ENCODE measurements at places on chromosomes 3 and 15.

- no peak for DNase-seq
These were observed 343.0 kb downstream of the PLOD2 start for GRCh38 chr3:145817870-145818483.

DNA sequence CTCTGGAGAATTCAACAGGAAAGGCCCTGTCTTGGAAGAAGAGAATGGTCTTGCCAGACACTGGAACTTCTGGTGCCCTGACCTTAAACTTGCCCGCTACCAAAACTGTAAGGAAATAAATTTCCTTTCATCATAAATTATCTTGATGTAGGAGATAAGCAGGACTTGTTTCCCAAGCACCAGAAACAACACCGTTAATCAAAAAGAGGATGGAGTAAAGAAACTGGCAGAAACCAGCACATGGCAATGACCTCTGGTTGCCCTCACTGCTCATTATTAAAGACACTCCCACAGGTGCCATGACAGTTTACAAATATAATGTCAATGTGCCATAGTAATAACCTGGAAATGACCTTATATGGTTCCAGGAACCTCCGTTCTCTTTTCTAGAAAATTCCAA lies 426.1 kb downstream of the EDEM1 start:
- DNase-seq = no peak

DNA sequence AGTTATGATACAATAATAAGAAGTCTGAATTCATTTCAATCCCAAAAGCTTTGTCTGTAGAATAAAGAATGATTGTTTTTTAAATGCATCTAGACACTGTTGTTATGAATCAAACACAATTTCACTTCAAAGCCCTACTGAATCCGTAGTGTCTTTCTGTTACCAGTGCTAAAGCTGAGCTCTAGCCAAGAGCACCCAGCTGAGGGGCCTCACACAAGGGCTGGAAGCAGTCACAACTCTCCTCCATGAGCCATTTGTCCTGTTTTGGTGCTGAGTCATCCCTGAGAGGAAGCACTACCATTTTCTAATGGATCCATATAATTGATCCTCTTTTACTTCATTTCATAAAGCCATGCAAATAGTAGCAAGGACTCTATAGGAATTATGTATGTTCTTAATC lies 158.2 kb upstream of the ANKRD28 start:
- DNase-seq = peak; percentile 37

DNA sequence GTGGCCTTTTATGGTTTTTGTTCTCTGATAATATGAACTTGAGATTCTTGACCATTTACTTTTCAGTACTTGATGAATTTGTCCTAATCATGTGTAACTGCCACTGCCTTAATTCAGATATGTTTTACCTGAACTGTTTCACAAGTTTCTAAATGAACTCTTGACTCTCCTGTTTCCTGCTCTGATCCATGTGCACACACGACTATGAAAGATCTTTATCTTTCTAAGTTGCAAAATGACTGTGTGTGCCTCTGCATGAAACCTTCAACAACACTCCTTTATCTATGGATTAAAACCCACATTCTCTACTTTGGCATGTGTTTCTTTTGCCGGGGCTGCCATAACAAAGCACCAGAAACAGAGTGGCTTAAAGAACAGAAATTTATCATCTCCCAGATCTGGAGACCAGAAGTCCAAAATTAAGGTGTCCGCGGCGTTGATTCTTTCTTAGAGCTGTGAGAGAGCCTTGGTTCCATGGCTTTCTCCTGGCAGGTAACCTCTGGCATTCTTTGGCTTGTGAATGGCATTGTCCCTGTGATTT lies 275.0 kb downstream of the ADAMTSL3 start:
- no peak for DNase-seq

DNA sequence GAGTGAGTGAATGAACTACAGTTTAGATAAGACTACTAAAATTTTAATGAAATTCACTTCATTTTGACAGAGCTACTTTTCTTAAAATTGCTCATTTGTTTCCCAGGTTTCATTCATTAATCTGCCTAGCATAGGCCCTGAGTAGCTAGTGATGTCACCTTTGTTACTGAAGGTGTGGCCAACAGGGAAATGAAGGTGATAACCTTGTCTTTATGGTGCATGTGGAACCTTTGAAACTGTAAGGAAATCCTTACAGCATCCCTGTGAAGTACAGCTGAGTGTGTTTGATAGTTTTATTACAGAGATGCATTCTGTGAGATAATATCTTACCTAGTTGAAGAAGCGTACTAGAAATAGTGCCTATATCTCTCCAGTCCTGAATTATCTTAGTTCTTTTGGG lies 112.9 kb downstream of the AKAP13 start:
- DNase-seq = no peak

- no peak for DNase-seq
These were observed 59.1 kb upstream of the CTDSPL2 start for GRCh38 chr15:44368370-44368769.

DNA sequence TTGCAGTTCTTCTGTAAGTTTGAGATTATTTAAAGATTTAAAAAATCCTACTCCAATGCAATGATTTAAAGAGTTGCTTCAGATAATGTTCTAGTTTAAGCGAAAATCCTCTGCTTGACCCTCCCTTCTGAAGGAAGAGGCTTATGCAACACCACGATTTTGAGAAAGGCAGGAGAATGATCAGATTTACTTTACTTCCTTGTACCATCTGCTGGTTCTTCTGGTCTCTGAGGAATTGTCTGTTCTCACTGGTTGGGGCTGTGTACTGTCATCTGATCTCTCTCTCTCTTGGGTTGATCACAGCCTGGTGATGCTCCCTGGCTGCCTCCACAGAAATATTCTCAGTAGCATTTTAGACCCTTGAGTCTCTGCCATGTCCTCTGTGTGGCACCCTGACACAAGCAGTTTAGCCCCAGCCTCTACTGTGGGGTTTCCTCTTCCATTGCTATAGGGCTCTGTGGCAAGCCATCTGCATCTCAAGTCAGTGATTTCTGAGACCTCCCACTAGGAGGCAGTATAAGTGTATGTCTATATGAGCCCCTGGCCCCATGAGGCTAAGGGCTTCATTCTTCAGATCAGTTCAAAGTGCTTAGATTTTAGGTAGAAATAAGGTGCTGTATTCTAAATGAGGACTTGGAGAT lies 50.8 kb upstream of the PLAAT1 start:
- DNase-seq = no peak

DNA sequence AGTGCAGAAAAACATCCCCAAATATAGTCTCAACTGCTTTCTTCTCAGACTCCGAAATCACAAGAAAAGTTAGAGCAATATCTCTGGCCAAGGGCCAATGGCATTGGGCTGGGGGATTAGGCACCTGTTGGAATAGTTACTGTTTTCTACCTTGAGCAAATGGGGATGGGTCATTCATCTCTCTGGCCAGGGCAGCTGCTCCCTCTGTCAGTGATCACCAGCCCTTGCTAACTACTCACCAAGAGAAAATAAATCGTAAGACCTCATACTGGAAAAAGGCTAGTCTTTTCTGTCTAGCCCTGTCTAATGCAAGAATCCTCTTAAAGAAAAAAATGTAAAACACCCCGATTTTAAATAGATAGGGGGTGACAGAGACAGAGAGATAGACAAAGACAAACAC lies 10.9 kb downstream of the CERS3 start:
- no peak for DNase-seq

DNA sequence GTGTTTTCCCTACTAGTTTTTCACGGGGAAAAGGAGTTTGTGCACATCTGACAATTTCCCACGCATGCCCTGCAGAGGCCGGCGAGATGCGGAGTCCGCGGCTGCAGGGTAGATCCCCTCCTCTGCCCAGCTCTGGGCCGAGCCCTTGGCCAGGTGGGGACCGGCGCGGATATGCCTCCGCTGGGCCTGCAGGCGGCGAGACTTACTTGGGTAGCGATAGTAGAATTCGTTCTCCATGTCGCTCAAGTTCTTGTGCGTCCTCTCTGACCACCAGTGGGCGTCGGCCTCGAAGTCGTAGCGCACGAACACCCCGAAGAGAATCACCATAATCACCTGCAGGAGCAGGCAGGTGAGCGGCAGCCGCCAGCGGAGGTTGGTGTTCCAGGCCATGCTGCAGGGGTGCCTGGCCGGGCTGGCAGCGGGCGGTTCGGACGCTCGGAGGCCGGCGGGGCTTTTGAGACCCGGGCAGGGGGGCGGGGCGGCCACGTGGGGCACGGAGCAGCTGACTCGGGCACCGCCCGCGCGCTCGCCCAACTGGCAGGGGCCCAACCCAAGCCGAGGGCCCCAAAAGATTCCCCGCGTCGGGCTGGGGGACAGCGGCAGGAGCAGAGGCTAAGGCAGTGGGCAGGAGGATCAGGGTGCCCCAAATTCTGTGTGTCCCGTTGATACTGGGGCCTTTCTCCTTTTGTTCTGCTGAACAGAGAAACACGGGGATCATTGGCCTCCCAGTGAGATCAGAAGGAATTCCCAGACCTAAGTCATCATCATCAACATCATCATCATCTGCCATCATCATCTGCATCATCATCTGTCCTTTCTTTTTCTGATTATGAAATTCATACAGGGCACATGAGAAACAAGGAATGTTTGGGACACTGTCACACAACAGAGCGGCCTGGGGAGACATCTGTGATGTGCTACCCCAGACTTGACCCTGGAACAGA lies at the start of gene RHCG:
Gene RHCG (minus strand): TSS at position 429 of the 944 bp plus-strand sequence. CDS start 39 bp downstream, at position 390.
- peak; percentile 8 for DNase-seq

DNA sequence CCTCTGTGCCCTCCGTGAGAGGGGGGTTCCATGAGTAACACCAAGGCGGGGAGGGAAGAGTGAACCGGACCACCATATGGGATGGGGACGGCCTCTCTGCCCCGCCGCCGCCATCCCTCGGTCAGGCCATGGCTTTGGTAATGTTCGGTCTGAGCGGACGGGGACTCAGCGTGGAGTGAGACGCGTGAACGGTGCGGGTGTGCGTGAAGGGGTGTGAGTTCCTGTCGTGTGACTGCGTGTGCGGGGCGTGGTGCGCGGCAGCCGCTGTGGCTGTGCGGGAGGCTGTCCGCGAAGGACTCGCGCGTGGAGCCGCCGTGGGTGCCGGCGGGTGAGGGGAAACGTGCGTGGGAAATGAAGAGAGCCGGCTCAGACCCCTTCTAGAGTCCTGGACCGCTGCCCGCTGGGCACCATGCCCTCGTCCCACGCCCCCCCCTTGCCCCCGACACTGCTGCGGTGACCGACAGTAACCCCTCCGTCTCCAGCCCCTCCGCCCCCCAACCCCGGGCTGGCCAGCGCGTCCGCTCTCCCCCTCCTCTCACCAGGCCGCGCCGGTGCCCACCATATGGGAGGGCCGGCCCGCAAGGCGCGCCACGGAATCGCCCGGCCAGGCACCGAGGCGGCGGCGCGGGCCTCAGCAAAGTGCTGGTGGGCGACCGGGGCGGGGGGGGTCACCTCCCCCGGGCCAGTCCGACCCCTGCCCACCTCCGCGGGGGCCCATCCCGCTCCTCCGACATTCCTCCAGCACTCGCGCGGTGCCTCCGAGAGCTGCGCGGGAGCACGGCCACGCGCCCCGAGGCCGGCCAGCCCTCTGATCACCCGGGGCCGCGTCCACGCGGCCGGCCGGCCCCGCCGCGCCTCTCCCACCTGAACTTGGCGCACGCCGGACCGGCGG lies 589 bp downstream of the KLF15 start:
- no peak for DNase-seq

DNA sequence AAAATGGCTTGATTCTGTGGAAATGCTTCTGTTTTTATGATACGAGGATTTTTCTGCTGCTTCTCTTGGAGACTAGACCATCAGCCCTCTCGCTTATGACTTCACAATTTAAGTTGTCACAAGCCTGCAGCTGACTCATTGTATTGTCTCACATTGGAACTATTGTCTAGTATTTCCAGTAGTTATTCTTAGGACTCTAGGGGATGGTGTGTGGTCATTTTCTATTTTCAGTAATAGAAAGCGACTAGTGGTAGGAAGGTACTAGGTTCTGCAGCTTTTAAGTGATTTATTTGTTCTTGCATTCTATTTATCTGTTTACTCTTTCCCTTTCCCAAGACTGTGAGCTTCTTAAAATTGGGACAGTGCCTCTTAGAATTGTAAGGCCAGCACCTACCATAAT lies 66.3 kb upstream of the CRTC3 start:
- DNase-seq = peak; percentile 86
